CD4-positive, alpha-beta T cell treated with Interferon alpha-2 for 1 hour (primary cell): ENCODE measurements at places on chromosomes 7 and 10.

DNA sequence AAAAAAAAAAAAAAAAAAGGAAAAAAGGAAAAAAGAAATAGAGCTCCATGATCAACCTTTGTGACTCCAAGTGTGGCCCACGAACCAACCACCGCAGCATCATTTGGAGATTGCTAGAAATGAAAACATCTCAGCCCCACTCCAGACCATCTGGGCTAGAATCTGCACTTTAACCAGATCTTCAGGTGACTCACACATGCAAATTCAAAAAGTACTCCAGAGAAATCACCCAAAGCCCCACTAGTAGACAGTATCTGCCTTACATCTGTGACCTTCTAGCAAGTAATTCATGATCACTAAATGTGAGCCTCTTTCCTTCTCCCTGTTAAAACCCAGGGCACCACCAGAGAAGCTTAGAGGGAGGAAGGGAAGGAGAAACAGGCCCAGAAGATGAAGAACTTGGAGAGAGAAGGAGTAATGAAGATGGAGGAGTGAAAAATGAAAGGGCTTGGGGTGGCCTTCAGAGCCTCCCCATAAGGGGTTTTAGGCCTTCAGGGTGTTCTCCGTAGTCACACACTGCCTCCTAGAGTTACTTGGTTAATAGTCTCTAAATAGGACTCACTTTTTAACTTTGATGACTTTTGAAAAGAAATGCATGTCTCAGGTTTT is 94.0 kb downstream of the SLC37A3 start:
- peak; percentile 44 for DNase-seq

DNA sequence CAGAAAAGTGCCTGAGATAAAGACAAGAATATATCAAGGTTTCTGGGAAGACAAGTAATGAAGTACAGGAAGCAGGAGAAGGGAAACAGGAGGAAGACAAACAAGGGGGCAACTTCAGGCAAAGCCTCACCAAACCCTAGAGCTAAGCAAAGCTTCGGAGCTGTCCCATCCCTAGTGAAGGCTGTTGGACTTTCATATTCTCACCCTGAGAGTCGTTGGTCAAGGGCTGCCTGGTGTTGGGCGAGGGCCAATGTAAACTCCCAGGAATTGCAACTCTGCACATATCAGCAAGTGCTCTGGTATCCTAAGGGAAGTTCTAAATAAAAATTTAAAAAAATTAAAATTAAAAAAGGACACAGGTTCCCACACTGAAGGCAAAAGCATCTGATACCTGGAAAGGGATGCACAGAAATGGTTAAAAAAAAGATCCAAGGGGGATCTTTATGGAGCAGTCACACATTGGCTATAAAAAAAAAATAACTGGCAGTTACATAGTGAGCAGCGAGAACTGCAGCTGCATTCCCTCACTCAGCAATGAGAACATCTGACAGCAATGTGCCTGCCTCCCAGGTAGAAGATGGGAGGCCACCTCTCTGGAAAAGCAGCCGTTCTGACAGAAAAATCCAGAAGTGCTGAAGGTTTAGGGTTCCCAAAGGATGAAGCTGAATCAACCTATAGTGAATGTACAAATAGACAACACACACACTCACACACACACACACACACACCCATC is 304.7 kb downstream of the WDR11 start:
- DNase-seq = no peak

- DNase-seq = no peak
Observed at GRCh38 chr10:44830022-44830421, 81.1 kb upstream of the TMEM72 start.

GRCh38 chr7:27154901-27155815 is 1.3 kb downstream of the HOXA7 start:
- DNase-seq = no peak

- no peak for DNase-seq
Observed at GRCh38 chr7:31337002-31337565, 3.4 kb downstream of the NEUROD6 start.

DNA sequence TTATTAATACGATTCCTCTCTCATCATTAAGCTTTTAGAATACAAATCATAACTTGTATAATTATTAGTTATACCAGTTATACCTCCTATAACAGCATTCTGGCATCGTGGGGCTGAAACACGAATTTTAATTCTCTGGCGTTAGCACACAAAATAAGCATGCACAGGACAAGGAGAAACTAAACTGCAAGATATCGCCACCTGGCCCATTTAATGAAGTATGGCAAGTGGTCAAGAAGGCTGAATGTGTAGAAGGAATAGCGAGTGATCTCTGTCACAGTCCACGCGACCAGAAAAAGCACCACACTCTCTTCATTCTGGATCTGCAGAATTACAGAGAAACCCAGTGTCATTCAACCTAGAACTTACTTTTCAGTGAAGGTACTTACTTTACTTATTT is 18.1 kb downstream of the HACD1 start:
- peak; percentile 15 for DNase-seq

DNA sequence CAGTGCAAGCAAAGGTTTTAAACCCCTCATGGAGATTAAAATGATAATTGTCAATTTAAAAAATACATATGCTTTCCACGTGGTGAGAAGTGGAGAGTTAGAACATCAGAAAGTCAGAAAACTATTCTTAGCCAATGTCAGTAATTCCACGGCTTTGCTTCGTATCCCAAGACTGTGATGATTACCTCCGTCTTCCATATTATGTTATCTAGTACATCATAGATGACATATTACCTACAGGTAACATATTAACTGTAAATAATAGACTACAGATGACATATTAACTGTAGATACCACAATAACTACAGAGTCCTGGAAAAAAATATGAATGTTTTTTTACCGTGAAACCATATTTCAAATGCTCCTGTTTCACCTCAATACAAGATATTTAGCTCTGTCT is 579.4 kb upstream of the PFKP start:
- DNase-seq = no peak

DNA sequence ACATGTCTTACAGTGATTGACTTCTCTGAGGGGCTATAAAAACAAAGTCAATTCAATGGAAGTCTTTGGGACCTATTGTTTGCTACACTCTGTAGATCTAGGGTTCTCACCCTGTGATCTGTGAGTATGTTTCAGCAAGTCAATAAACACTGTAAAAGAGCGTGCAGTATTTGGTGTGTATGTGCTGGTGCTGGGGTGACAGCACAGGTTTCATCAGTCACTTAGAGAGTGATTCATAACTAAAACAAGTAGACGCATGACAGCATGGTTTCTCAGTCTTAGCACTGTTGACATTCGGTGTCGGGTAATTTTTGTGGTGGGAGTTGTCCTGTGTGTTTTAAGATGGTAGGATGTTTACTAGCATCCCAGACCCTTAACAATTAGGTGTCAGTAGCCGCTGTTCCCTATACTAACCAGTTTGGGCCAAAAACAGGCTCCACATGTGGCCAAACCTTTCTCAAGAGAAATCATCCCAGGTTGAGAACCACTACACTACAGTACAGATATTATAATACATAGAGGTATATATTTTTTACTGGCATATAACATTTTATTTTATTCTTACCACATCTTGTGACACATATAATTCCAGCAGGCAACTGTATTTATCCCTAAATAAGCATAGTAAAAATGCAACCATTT is 411.8 kb downstream of the ARL4A start:
- DNase-seq = no peak

DNA sequence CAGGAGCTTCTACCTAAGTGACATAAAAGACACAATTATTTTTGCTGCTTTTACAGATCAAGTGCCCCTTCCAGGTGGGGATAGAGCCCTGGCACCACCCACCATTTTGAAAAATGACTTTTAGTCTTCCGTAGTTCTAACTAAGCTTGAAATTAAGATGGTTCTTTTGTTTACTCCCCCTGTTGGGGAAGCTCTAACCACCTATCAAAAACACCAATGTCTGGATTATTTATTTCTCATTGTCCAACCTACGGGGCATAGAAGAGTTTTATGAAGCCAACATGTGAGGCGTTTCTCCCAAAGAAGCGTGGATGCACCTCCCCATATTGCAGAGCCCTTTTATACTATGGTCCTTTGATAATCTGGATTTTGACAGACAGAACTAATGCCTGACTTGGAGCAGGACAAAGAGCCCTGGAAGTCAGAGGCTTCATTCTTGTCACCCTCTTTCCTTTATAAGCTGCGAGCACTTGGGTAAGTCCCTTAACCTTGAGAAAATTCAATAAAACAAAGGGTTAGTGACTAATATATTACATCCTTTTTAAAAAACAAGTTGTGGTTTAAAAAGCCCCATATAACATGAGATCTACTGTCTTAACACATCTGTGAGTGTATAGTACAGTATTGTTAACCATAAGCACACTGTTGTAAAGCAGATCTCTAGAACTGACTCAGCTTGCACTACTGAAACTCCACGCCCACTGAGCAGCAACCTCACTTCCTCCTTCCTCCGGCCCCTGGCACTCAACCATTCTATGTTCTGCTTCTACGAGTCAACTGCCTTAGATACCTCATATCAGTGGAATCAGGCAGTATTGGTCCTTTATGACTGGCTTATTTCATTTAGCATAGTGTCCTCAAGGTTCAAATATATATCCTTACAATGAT is 67.5 kb downstream of the ATXN7L1 start:
- DNase-seq = peak; percentile 78

- no peak for DNase-seq
Observed at GRCh38 chr7:106538638-106539037, 122.3 kb downstream of the CCDC71L start.

GRCh38 chr7:75722373-75722772 is 16.4 kb downstream of the HIP1 start:
- DNase-seq = no peak

DNA sequence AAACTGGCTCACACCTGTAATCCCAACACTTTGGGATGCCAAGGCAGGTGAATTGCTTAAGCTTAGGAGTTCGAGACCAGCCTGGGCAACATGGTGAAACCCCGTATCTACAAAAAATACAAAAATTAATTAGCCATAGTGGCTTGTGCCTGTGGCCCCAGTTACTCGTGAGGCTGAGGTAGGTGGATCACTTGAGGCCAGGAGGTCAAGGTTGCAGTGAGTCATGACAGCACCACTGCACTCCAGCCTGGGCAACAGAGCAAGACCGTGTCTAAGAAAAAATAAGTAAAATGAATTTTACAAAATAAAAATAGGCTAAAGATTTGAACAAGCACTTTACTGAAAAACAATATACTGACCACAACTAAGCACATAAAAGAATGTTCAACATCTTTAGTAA is 9.8 kb upstream of the ORC5 start:
- DNase-seq = no peak

DNA sequence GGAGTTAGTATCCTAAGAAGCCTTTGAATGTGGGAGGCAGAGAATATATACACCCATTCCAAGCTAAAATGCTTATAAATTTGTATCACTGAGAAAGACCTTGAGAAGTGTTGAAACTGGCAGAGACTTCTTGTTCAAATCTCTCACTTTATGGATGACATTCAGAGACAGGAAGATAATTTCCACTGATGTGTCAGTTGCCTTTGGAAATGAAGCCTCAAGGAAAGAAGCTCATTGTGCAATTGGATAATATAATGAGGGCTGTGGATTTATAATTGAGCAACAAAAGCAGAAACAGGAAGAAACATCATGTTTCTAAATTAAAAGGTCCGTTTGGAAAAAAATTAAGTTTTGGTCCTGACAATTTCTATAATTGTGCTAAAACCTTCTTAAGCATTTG is 789.9 kb upstream of the IGFBP3 start:
- DNase-seq = no peak

- no peak for DNase-seq
Observed at GRCh38 chr7:37357637-37357996, 91.0 kb downstream of the ELMO1 start.

DNA sequence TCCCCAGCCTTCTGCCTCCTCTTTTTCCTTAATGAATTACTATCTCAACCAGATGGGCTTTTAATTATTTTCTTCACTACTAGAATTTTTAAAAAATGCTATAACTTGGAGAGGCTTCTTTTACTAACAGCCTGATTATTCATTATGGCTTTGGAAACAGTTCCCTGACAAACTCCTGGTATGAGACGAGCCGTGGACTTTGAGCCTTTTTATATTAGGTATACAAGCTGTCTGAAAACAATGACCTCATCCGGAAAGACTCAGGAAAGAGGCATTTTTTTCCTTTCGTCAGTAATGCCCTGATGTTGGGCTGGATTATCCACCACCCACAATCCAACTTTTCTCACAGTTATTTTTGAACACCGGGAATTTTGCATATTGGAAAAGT is 26.7 kb upstream of the ABLIM1 start:
- DNase-seq = no peak

- DNase-seq = peak; percentile 82
Observed at GRCh38 chr10:72079356-72079755, 9.0 kb downstream of the SPOCK2 start.

- no peak for DNase-seq
Observed at GRCh38 chr10:14588084-14588937, 186.4 kb downstream of the FAM107B start.

GRCh38 chr10:48626447-48626846 is 21.6 kb upstream of the ARHGAP22 start:
- no peak for DNase-seq

DNA sequence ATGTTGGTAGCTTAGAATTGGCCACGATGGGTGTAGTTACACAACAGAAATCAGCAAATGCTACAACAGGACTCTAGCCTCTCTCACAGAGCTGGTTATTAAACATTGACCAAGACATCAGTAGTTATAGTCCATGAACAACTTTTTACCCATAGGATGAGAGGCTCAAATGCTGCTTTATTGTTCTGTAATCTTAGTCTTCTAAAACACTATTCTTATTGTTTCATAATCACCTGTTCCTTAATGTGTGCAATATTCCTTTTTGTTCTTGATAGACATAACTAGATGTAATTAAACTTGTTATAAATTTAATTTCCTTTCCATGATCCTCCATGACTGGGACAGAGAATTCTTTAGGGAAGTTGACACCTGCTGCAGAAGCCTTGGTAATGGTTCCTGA is 356.9 kb downstream of the EXOC4 start:
- no peak for DNase-seq

- no peak for DNase-seq
Observed at GRCh38 chr7:80385508-80385907, 126.4 kb downstream of the GNAT3 start.

DNA sequence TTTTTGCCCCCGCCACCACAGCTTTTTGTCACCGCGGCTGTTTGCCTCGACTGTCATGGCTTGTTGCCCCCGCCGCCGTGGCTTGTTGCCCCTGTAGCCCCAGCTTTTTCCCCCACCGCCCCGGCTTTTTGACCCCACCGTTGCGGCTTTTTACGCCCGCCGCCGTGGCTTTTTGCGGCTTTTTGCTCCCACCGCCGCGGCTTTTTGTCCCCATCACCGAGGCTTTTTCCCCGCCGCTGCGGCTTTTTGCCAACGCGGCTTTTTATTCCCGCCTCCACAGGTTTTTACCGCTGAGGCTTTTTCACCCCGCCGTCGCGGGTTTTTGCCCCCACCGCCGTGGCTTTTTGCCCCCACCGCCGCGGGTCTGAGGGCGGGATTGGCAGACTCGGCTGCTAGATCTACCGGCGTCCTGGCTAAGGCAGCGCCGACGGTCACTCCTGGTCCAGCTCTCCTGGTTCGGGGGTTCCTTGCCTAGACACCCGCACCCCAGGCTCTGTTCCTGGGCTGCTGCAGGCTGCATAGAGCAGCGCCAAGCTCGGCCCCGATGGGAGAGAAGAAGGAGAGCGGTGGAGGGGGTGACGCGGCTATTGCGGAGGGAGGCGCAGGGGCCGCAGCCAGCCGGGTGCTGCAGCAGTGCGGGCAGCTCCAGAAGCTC is 637.7 kb downstream of the ZNF716 start:
- DNase-seq = no peak
